ENCODE measurements at places on chromosomes 13 and 19.
A peak's percentile ranks its signal among the peaks of the same experiment; 100 is the strongest.

GRCh38 chr13:50156140-50156539 is 140.9 kb downstream of the KCNRG start:
- no peak for DNase-seq

DNA sequence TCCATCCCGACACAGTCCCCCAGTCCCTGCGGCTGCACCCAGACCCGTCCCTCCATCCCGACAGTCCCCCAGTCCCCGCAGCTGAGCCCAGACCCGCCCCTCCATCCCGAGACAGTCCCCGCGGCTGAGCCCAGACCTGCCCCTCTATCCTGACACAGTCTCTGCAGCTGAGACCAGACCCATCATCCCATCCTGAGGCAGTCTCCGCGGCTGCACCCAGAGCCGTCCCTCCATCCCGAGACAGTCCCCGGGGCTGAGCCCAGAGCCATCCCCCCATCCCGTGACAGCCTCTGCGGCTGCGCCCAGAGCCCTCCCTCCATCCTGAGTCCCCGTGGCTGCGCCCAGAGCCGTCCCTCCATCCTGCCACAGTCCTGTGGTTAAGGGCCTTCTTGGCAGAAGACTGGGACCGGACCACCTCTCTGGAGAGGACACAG is 28.8 kb upstream of the TMEM255B start:
- DNase-seq: no peak

DNA sequence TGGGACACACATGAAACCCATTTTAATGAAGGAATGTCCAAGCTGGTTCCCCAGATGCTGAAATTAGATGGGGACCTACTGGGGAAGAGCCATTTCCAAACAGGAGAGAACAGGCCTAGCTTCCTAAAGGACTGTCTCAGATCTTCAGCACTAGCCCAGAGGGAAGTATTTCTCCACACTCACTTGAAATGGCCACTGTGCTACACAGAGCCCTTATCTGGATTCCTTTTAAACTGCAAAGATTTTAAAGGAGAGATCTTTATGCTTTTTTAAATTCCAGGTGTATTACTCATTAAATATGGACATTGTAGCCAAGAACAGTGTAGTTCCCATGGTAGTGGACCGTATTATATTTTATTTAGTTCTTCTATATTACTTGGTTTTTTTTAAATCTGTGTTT is 255.3 kb downstream of the SHISA2 start:
- no peak for DNase-seq

GRCh38 chr19:16778796-16779411 is 50.3 kb upstream of the SIN3B start:
- DNase-seq: peak; percentile 51

GRCh38 chr13:97934590-97934989 is 18.9 kb upstream of the IPO5 start:
- DNase-seq: no peak

DNA sequence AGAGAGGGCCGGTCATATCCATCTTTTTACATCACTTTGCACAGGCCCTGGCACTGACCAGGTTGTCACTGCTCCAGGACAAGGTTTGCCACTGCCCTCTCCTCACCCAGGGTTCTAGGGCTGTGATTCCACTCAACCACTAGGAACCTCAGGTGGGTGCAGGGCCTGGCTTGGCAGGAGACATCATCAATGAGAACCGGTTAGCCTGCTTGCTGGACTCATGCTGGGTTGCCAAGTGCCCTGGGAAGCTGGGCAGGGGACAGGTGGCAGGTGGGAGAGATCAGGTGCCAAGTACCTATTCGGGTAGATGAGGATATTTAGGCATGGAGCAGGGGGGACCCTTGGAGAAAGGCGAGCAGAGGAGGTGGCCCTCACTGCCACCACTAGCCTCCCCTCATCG is 4.2 kb upstream of the CERS4 start:
- DNase-seq: no peak

GRCh38 chr13:20264271-20265018 is 32.3 kb upstream of the GJB6 start:
- DNase-seq: no peak

- no peak for DNase-seq
Observed at GRCh38 chr19:29532956-29533355, 7.2 kb downstream of the VSTM2B start.

DNA sequence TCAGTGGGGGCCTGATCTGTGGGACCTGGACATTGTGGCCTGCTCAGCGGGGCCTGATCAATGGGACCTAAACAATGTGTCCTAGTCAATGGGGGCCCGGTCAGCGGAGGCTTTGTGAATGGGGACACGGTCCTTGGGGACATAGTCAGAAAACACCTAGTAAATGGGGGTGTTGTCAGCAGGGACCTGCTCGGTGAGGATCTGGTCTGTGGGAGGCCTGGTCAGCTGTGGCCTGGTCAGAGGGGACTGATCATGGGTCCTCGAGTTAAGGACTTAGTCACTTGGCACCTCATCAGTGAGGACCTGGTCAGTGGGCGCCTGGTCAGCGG is 44.5 kb upstream of the TPM4 start:
- DNase-seq: no peak

DNA sequence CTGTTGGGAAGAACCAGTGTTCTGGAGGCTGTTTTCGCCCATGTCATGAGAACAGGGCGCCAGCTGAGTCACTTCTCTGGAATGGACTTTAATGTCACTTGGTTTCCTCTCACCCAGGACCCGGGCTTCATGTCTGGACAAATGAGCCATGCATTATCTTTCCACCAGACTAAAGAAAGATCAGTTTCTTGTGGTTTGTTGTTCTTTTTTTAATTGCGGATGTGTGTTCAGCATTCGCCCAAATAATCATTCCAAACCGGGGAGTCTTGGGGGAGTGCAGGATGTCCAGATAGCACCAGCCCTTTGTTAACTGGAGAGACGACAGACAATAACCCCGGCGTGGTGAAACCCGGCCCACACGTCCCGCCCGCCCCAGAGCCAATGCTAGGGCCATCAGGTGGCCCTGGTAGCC is 102.5 kb downstream of the COL4A2 start:
- no peak for DNase-seq

GRCh38 chr13:102757006-102757405 is 16.6 kb downstream of the TEX30 start:
- DNase-seq: no peak

DNA sequence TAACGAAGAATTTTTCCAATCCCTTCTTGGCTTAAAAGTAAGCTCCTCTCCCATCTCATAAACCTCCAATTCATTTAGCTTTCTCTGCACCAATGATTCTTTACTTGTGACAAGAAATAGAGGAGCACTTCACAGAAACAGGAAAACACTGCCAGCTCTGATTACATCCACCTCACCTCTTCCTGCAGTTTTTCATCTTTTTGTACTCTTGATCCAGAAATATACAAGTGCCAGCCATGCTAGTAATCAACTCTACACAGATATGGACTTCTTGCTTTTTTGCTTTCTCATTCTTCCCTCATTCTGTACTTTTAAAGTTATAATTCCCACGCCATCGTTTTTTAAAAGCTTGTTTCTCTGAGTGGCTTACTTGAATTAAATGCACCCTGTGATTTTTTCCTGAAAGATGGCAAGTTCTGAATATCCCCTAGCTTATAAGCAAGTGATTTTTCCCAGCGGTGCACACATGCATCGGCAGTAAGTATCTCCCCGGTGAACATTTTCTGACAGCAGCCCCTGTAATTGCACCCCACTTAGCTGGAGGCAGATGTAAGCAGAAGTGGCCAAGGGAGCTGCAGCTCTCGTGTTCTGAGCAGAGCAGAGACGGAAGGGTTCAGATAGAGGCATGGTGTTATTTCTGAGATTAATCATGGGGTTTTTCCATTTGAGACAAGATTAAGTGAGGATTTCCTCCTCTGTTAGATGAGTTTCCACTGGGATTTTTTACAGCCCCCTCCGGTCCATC is 340.7 kb downstream of the SLC7A1 start:
- DNase-seq: no peak

GRCh38 chr19:16373989-16374388 is 49.4 kb downstream of the KLF2 start:
- DNase-seq: no peak

- no peak for DNase-seq
Observed at GRCh38 chr13:28299916-28300315, 161.6 kb downstream of the PAN3 start.

DNA sequence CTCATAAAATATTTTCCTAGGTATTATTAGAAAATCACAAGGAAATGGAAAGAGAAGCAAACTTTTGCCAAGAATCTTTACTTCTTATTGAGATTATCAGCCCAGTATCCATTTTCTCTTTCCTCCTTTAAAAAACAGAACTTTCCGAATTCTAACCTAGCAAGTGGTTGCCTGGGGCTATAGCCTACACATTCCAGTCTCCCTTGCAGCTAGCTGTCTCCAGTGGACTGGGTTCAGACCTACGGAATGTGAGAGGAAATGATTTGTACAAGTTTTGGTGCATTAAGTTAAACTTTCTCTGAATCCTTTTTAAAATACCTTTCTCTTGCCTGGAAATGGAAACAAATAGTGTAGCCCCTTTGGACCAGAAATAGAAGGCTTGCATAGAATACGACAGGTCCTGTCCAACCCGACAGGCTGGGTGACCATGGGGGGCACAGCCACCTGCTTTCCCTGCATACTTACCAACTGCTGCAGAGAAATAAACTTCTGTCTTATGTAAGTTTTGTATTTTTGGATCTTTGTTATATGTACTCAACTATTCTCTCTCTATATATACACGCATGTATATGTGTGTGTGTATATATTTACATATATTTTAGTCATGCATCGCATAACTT is 185.9 kb downstream of the NALCN start:
- no peak for DNase-seq

DNA sequence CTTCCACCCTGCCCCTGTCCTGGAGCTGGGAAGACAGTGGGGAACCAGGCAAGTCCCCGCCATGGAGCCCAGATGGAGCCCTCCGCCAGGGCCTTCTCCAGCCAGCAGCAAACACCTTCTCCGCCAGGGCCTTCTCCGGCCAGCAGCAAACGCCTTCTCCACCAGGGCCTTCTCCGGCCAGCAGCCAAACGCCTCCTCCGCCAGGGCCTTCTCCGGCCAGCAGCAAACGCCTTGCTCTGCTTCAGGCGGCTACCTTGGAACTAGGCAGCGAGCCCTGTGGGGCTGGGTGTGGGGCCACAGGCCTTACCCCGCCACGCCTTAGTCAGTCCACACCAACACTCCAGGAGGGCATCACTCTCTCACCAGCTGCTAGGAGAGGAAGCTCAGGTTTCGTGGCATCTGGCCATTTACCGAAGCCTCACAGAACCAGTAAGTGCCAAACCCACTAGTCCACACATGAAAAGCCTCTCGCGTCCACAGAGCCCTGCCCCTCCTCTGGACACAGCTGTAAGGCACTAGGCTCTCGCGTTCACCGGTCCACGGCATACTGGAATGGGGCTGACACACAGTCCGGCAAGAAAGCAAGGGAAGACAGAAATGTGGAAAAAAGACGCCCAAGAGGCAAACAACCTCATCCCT is 41.0 kb downstream of the MLLT1 start:
- peak; percentile 8 for DNase-seq

GRCh38 chr13:27953676-27954405 is 15.3 kb downstream of the CDX2 start:
- peak; percentile 86 for DNase-seq

GRCh38 chr13:32284927-32285632 is 30.1 kb downstream of the ZAR1L start:
- DNase-seq: no peak

- DNase-seq: peak; percentile 33
Observed at GRCh38 chr13:21075379-21076249, 14.2 kb upstream of the LATS2 start.

- no peak for DNase-seq
Observed at GRCh38 chr19:50668879-50669278, 19.6 kb downstream of the C19orf81 start.

GRCh38 chr19:30225676-30226463 is 146.3 kb upstream of the ZNF536 start:
- DNase-seq: no peak

GRCh38 chr13:55432814-55433213 is 1707.9 kb upstream of the PRR20A start:
- no peak for DNase-seq

DNA sequence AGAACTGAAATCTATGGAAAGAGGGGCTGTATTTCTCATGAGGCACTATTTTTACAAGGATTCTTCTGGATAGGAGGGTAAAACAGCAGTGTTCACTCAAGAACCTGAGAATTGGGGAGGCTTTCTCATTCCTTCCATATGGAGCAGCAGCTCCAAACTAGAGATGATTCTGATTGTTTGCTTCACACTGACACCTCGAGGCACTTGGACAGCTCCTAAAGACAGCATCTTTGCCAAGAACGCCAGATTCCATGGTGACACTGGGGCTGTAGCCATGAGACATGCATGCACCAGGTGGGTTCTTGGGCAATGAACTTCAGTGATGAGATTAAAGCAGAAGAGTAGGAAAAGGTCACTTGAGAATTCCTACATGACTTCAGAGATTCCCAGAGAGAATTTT is 361.5 kb upstream of the HTR2A start:
- no peak for DNase-seq

GRCh38 chr13:98451676-98452470 is 125.0 kb downstream of the STK24 start:
- DNase-seq: no peak

GRCh38 chr19:47725759-47726401 is 12.7 kb downstream of the EHD2 start:
- no peak for DNase-seq

DNA sequence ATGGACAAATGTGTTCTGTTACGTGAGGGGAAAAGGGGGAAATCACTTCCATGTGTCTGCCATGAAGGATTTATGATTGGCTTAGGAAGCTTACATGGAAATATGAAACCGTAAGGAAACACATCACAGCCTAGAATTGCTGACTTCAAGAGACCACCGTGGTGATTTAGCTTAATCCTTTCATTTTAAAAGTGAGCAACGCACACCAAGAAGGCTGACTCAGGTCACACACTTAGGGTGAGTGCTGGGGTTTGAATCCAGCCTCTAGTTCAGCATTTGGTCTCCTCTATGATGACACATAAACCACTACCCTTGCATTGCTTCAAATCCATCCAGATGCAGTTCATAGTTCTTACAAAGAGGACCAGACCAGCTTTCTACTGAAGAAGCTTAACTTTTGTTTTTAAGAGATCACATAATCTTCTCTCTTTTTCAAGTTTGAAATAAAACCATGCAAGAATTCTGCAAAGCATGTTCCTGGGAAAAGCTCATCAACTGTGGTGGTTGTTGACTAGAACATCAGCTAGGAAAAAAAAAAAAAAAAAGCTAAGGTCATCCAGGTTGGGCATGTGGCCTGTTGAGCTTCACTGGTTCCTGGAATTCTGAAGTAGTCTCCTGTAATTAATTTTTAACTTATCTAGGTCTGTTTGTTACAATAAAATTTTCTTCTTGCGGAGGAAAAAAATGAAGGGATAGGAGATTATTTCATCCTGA is 60.2 kb upstream of the KL start:
- DNase-seq: no peak

GRCh38 chr19:6274756-6275155 is 5.0 kb downstream of the MLLT1 start:
- DNase-seq: no peak
